ENCODE measurements at places on chromosomes 13 and 19. TPM values are rescaled to one million over a fixed set of nuclear protein-coding genes. Genes with fewer than 3 reads are reported as not detected.

DNA sequence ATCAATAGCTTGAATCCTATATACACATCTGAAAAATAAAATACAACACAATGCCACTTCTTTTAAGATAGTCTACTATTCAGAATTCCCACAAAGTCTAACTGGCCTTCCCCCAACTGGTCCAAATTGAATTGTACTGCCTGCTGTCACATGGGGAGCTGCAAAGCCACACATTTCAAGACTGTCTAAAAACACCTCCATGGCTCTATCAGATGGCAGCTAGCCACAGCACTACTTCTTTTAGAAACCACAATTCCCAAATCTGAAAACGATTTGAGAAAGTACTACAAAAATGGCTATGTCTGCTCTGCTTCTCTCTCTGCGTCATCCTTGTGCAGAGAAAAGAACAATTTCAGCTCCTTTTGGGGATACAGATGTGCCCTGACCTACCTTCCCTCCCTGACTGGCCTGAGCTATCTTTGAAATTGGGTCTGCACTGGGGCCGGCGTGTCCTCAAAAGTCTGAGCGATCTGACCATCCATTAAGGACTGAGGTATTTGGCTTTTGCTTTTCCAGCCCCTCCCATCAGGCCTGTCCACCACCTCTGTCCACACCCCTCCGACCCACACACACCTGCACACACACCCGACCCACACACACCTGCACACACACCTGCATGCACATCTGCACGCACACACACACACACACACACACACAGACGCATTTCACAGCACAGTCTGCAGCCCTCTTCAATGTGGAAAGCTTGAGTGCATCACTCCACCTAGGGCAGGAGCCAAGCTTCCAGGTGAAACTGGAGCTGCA, 68.6 kb upstream of the IPO5 start:
- no peak for DNase-seq

The SYT3 gene
- not detected for total RNA-seq

DNA sequence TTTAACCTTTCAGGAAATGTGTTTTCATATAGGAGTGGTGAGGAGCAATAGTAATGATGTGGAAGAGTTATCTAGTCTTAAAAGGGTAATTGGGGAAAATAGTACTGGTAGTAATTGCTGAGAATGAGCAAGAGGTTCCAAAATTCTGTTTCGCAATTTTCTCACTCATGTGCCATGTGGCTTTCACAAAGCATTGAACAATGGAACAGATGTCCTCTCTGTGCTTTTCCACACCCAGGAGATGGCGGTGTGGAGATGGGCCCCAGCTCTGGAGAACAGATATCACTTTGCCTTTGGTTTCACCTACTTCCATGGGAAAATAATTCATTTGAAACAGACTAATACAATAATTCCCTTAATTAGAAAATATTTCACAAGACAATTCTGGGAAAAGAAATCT, 170.0 kb upstream of the SLC10A2 start:
- no peak for DNase-seq

GRCh38 chr19:2050991-2051772, at the start of gene MKNK2:
Gene MKNK2, minus strand, starts transcription at chr19:2051244. Its CDS starts 393 bp downstream, at chr19:2050851.
- peak; percentile 97 for DNase-seq

- no peak for DNase-seq
These were observed 533.4 kb upstream of the NBEA start for GRCh38 chr13:34408640-34409039.

- DNase-seq, result no peak
These were observed 10.1 kb downstream of the PRR36 start for GRCh38 chr19:7863971-7864689.

- DNase-seq, result no peak
These were observed 38.2 kb upstream of the FLT1 start for GRCh38 chr13:28533125-28533436.

GRCh38 chr19:45790942-45791341, 1.7 kb downstream of the DMWD start:
- no peak for DNase-seq

DNA sequence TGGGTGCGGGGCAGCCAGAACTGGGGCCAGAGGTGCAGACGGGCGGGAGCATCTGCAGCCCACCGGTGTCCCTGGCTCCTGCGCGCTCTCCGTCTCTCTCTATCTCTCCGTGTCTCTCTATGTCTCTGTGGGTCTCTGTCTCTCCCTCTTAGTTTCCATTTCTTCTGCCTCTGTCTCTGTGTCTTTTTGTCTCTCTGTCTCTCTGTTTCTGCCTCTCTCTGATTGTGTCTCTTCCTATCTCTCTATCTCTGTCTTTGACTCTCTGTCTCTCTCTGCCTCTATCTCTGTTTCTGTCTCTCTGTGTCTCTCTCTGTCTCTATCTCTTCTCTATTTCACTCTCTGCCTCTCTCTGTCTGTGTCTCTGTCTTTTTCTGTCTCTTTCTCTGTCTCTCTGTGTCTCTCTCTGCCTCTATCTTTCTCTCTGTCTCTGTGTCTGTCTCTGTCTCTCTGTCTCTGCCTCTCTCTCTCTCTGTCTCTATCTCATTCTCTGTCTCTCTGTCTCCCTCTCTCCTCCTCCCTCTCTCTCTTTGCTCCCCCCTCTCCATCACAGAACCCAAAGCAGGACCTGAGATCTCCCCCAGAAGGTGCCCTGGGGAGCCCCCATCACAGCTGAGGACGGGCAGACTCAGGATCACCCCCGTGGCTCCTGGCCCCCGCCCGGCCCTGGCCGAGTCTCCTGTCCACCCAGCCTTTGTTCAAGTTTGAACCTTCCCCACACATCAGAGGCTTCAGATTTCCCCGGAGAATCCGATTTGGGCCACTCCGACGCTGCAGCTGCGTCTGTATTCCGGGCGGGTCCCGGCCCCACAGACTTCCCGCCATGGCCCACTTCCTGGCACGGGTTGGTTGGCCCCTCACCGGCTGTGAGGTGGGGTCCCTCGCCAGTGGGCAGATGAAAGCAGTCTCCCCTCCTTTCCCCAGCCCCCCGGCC, 48.6 kb upstream of the TCF3 start:
- DNase-seq, result no peak

The ZNF28 gene
- 11.3 TPM for total RNA-seq

The ATP8B3 gene
- 2.8 TPM for total RNA-seq

The PEAK3 gene
- 2.4 TPM for total RNA-seq

DNA sequence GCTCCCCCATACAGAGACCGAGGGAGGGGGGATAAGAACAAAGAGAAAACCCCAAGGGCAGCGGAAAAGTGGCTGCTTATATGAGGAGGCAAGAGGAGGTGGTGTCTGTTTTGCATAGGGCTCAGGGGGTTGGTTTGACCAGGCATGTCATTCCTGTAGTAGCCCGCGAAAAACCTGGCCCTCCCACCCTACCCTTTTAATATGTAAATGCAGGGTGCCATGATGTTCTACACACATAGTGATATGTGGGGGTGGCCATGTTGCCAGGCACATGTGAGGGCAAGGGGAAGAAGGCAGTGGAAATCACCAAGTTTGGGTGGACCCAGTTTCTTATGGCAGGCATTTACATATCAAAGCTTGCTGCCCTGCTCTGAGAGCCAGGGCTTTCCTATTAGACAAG, 203.5 kb upstream of the UBL3 start:
- no peak for DNase-seq

The FGF22 gene
- not detected for total RNA-seq

The ZNF211 gene
- total RNA-seq, result 12.4 TPM

- no peak for DNase-seq
These were observed 3.1 kb upstream of the ZSCAN5A start for GRCh38 chr19:56317749-56318148.

DNA sequence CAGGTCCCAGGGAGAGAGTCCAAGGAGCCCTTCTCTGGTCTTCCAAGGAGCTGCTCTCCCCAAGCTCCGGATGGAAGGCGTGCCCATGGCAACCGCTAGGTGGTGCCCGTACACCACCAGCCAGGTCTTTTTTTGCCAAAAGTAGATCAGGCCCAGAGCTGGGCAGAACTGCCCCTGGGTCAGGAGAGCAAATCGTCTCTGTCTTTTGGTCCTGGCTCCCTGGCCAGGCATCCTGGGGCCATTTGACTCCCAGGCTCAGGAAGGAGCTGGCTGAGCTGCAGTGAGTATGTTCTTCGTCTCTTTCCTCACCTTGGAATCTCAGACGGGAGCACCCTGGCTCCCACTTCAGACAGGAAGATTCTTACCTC, 24.6 kb upstream of the BCL3 start:
- peak; percentile 86 for DNase-seq

DNA sequence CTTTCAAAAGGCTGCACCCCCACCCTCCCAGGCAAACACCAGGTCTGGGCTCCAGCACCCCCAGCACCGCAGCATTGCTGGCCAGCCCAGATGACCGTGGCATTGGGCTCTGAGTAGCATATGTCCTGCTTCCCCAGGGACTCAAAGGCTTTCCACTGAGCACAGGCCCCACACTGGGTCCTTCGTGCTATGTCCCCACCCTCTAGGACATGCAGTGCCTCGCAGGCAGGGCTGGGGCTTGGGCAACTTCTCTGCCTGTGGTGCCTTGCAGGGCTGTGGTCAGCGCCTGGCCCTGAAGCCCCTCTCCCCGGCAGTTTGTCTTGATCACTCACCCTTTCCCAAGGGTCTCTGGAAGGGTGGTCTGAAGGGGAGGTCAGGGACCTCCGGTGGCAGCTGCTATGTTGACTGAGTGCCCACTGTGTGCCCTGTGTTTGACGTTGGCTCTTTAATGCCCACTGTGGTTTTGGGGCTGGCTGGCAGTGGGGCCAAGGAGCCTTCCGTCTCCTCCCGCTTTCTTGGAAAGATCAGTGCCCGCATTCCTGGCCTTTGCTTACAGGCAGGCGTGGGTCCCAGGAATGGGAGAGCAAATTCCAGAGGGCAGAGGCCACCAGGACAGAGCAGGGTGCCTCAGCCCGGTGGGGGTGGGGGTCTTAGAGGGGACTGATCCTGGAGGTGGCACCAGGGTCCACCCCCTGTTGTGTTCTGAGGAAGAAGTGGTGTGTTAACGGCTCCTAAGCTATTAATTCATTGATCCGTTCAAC, 20.3 kb upstream of the CRTC1 start:
- no peak for DNase-seq

- no peak for DNase-seq
These were observed 17.8 kb downstream of the NFILZ start for GRCh38 chr19:8648240-8648639.

The CRB3 gene
- total RNA-seq, result not detected

DNA sequence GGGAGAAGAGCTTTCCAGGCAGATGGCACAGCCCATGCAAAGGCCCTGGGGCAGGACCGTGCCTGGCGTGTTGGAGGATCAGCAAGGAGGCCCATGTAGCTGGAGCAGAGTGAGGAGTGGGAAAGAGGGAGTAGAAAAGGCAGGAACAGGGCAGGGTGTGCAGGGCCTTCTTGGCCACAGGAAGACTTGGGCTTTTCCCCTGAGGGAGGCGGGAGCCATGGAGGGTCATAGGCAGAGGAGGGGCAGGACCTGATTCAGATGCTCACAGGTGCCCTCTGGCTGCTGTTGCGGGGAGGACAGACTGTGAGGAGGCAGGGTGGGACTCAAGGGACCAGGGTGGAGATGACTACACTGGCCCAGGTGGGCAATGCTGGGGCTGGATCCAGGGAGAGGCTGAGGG, 13.8 kb upstream of the PTPRS start:
- DNase-seq, result no peak

GRCh38 chr13:105918842-105919741, 616.4 kb downstream of the EFNB2 start:
- DNase-seq, result no peak

- DNase-seq, result no peak
These were observed 18.9 kb upstream of the FOSB start for GRCh38 chr19:45448887-45449299.

DNA sequence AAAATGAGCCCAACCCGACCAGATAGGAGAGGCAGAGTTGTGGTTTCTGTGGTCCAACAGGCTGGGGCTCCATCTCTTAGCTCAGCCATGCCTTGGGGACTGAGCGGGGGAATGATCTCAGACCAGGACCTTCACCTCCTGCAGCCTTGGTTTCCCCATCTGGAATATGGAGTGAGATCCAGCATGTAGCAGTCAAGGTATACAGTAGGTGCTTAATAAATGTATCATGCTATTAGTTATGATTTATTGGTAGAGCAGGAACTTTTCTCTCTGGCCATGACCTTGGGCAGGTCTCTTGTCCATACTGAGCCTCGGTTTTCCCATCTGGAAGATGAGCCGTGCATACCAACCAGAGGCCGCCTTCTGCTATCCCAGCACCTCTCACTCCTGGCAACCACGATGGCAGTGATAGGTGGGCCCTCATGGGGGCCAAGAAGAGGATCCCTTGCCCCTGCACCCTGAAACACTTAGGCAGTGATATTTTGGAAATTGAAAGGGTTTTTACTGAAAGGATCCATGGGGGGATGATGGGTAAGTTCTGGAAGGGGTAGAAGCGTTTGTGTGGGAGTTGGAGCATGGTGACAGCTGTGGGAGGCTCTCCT, 9.1 kb downstream of the TM6SF2 start:
- DNase-seq, result no peak

- no peak for DNase-seq
These were observed 34.0 kb downstream of the WDR87 start for GRCh38 chr19:37872383-37872782.

- DNase-seq, result no peak
These were observed 22.8 kb downstream of the SUGP2 start for GRCh38 chr19:19010551-19010950.

The ZDHHC20 gene
- 46.0 TPM for total RNA-seq

- no peak for DNase-seq
These were observed 95.3 kb upstream of the IPO5 start for GRCh38 chr13:97858161-97858560.

The TNNI3 gene
- not detected for total RNA-seq

DNA sequence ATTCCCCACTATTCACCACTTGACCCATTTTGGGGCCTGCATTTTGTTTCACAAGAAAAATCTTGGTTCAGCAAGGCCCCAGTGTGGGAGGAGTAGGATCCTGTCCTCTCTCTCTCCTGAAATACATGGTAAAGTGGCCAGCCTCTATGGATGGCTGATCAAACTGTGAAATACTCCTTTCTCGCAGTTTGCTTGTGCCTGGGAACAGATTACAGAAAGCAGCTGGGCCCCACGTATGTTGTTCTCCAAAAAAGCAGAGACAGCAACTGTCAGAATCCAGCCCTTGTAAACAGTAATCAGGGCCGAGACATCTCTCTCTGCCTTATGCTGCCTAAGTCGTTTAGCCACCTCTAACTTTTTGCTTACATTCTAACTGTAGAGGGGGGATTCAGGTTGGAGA, 61.0 kb upstream of the RAP2A start:
- no peak for DNase-seq

The ZNF723 gene
- not detected for total RNA-seq

GRCh38 chr13:104140552-104140951, 1074.3 kb upstream of the SLC10A2 start:
- DNase-seq, result no peak

DNA sequence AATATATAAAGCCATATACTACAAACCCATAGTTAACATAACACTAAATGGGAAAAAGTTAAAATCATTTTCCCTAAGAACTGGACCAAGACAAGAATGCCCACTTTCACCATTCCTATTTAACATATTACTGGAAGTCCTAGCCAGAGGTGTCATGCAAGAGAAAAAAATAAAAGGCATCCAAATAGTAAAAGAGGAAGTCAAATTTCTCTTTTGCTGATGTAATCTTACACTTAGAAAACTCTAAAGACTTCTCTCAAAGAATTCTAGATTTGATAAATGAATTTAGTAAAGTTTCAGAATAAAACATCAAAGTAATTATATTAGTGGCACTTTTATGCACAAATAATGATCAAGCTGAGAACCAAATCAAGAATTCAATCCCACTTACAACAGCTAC, 678.9 kb upstream of the SLITRK5 start:
- DNase-seq, result no peak

The ATP1A3 gene
- total RNA-seq, result 4.2 TPM

The ZNF555 gene
- 3.0 TPM for total RNA-seq

The HIF3A gene
- total RNA-seq, result not detected

The RTBDN gene
- total RNA-seq, result not detected

The ADGRE3 gene
- total RNA-seq, result 0.45 TPM

GRCh38 chr19:48053856-48054255, 10.0 kb upstream of the CABP5 start:
- no peak for DNase-seq

The TBC1D4 gene
- total RNA-seq, result 7.2 TPM

The CGB3 gene
- total RNA-seq, result not detected

The ERCC1 gene
- 65.0 TPM for total RNA-seq
